Tongue (tissue), 3 donors: ENCODE measurements at places on chromosomes 3 and 15. TPM values are rescaled to one million over a fixed set of nuclear protein-coding genes. Genes with fewer than 3 reads are reported as not detected.

The SAMMSON gene
- 0.41 TPM for total RNA-seq

The CCR3 gene
- total RNA-seq, result 0.51 TPM

The SLC22A14 gene
- total RNA-seq, result not detected

The TRIM42 gene
- not detected for total RNA-seq

The RAB6B gene
- 5.8 TPM for total RNA-seq
